Osteoblast (primary cell): ENCODE measurements at places on chromosomes 1 and 21. TPM values are rescaled to one million over a fixed set of nuclear protein-coding genes. Genes with fewer than 3 reads are reported as not detected.

The NBPF3 gene
- 12.4 and 24.6 TPM in 2 replicates for total RNA-seq

The CA6 gene
- not detected in 2 replicates for total RNA-seq

The PTGFR gene
- total RNA-seq: 67.7 and 81.9 TPM in 2 replicates

The RGL1 gene
- total RNA-seq: 24.6 and 25.3 TPM in 2 replicates

The RPTN gene
- 0.29 and 0.36 TPM in 2 replicates for total RNA-seq

The RGS8 gene
- not detected in 2 replicates for total RNA-seq

The RGSL1 gene
- not detected in 2 replicates for total RNA-seq

- no peak for DNase-seq
Observed at GRCh38 chr21:46622226-46622625, 13.2 kb upstream of the PRMT2 start.

DNA sequence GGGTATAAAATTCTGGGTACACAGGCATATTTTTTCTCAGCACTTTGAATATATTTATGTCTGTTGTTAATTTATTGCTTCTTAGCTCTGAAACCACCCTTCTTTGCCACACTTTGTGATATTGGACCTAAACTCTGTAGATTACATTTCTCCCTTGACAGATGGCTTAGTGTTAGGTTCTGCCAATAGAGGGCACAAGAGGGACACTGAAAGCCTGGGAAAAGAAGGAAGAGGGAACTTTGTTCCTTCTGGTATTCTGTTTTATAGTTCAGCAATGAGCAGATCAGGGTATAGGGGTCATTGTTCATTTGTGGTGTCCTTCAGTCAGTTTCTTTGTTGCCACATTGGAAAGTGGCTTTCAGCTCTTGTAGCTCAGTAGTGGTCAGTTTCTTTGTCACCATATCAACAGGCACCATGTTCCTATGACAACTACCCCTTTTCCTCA lies 423.5 kb upstream of the PROX1 start:
- DNase-seq: no peak

- no peak for DNase-seq
Observed at GRCh38 chr1:171116676-171117075, 26.0 kb downstream of the FMO3 start.

DNA sequence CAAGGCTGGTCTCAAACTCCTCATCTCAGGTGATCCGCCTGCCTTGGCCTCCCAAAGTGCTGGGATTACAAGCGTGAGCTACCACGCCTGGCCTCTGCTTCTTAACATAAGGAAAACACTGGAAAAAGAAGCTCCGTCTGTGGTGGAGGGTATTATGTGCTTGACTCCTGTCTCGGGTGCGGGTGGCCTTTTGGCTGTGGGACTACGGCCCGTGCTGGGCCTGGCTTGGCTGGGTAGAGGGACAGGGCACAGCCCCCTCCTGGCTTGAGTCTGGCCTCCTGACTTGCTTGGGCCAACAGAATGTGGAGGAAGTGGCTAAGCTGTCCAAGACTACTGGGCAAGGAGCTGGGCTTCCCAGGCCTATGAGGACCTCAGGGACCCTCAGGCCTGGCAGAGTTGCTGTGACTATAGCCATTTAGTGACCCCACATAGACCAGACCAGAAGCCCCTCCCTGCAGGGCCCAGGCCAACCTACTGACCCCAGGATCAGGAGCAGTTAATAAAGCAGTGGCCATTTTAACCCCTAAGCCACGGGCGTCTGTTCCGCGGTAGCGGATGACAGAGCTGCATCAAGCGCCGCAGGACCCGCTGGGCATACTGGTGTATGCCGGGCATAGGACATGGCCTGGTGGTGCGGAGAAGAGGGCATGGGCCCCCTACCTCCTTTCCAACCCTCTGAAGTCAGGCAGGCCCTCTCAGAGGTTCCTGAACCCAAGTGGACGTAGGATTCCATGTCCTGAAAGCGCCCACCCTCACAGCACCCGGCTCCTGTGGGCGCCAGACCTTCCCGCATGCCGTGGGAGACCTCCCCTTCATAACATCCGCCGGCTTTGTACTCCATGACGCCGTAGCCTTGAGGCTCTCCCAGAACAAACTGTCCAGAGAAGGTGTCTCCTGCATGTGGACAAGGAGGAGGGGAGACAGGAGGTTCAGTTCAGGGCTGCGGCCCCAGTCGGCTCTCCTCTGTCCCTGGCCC lies 4.4 kb downstream of the MORN1 start:
- DNase-seq: peak; percentile 79

DNA sequence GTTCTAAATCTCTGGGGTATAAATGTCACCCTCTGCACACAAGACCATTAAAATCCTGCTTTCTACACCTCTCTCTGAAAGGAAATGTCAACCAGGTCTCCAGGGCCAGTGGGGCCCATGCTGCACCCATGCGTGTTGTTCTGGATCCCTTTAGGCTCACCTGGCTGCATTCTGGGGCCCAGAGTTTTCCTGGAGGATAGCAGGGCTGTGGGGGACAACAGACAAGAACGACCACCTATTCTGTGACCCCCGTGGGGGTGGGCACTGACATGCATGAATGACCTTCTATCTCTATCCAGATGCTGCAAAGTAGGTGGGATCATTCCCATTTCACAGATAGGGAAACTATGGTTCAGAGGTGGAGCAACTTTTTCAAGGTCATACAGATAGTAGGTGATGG lies 41.6 kb downstream of the TNNT2 start:
- DNase-seq: no peak

- DNase-seq: peak; percentile 66
Observed at GRCh38 chr1:15943328-15943991, 32.4 kb downstream of the ZBTB17 start.

GRCh38 chr1:244297616-244298015 lies 154.1 kb downstream of the ADSS2 start:
- peak; percentile 42 for DNase-seq

DNA sequence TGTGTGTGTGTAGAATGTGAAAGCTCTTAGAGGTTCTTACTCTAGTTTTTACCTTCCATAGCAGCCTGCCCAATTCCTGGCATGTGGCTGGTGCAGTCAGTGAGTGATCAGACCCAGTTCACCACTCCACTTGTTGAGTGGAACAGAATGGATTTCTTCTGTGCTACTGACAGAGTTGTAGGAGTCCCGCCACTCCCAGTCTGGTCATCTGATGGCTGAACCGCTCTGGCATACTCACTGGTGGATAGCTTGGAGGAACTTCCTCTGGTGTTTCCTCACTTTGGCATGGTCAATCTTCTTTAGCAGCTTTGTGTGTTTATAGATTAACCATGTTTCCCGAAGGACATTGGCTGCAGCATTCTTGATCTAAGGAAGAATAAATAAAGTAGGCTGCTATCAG lies 106.7 kb upstream of the ADAR start:
- DNase-seq: peak; percentile 71

DNA sequence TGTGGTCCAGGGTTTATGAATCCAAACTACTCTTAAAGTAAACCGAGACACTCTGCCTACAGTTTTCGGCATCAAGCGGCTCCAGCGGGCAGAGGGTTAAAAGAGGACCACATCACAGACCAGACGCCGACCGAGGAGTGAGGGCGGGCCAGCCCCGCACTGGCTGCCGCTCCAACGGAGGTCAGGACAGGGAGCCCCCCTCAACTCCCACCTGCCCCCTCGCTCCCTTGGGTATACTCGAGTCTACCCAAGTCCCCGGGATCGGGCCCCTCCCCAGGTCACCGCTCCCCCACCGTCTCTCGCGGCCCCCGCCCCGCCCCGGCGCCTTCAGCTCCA lies 312 bp downstream of the ARNT start:
- peak; percentile 57 for DNase-seq

- peak; percentile 65 for DNase-seq
Observed at GRCh38 chr1:240169188-240169587, 77.5 kb downstream of the FMN2 start.

DNA sequence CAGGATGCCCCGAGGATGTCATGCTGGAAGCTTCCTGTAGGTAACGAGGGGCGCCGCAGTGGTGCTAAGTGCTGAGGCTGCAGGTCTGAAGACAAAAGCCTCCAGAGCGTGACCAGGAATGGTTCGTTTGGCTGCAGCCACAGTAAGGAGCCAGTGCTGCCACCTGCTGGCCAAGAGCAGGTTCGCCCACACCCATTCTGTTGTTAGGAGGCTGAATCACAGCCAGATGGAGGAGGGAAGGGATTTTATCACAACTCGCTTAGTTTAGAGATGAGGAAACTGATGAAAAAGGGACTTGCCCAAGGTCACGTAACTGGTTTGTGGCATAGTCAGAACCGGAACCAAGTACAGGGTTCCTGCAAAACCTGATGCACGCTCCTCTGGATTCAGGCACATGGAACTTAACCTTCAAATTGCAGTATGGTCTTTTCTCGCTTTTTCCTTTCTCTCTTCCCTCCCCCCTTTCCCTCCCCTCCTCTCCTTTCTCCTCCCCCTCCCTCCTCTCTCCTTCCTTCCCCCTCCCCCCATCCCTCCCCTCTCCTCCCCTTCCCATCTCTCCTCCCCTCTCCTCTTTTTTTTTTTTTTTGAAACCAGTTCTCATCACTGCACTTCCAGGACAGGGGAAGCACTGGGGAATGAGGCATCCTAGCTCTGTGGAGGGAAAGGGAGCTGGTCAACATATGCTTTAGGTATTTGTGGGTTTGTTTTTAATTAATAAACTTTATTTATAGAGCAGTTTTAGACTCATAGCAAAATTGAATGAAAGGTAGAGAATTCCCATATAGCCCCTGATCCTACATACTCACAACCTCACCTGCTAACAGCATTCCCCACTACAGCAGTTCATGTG lies 81.8 kb downstream of the MPZL1 start:
- DNase-seq: peak; percentile 93

GRCh38 chr1:84121360-84121759 lies 22.7 kb upstream of the PRKACB start:
- no peak for DNase-seq

DNA sequence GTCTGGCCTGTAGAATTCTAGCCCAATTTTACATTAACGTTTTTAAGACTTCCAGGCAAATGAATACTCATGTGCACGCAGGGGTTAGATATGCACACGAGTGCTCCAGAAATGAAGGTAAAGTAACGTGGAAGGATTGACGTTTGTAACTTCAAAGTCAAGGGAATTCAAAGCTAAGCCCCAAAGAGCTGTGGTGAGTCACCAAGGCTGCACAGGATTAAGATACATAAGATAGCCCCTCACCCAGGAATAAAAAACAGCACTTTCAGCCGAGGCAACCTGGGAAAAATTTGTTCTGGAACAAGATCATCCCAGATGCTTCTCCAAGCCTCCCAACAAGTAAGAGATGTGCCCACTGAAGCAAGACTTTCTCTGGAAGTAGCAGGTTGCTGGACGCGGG lies 259.6 kb upstream of the PLXNA2 start:
- peak; percentile 70 for DNase-seq

GRCh38 chr1:20409012-20409411 lies 77.0 kb downstream of the CAMK2N1 start:
- DNase-seq: peak; percentile 69

DNA sequence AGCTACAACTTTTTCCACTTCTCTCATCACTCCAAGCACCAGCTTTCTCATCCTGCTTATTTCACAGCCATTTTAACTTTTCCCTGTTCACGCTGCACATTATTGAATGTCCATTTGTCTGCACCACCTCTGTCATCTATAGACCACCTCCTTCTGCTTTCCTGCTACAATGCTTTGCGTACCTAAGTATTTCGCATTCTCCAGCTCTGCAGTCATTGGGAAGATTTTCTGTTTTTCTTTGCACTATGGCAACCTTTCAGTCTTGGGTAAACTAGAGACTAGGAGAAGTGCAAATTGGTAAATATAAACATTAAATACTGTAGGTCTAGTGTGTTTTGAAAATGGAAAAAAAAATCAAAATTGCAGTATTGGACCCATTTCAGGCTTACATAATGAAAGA lies 835 bp downstream of the CCDC30 start:
- no peak for DNase-seq

GRCh38 chr1:2480236-2480985 lies 4.3 kb downstream of the PLCH2 start:
- no peak for DNase-seq

DNA sequence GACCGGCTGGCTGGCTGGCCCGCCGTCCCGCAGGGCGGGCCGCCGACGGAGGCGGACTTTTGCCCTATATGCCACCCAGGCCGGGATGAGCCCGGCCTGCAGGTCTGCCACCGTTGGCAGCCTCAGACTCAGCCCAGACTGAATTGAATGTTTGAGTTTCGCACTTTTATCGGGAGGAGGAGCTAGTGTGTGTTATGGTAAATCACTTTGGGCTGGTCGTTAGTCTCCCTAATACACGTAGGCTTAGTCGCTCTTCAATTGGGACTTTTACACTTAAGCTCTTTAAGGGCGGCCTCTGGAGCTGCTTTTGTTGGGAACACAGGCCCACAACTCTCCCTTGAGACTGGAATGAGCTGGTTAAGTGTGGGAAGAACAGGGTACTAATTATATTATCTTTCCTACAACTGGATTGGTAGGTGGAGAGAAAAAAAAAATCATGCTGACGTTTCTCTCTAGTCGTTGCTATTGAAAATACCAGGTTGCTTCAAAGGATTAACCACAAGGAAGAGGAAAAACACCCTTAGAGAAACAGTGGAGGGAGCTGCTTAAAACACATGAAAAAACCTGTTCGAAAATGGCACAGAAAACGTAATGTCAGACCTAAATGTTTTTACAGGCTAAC lies 1.4 kb upstream of the IRF2BP2 start:
- DNase-seq: no peak

- DNase-seq: peak; percentile 95
Observed at GRCh38 chr1:158067662-158068061, 74.2 kb downstream of the KIRREL1 start.
